Right renal pelvis (tissue), 4 donors: ENCODE measurements at places on chromosomes 11 and 22. TPM values are rescaled to one million over a fixed set of nuclear protein-coding genes. Genes with fewer than 3 reads are reported as not detected.

FAT3 gene
- polyA plus RNA-seq: 8.0 TPM

SCGB1A1 gene
- polyA plus RNA-seq: not detected

HMOX1 gene
- 44.9 TPM for polyA plus RNA-seq

NXPE2 gene
- polyA plus RNA-seq: 0.53 TPM

OR6A2 gene
- 0.01 TPM for polyA plus RNA-seq

GSTT2B gene
- polyA plus RNA-seq: 22.4 TPM

NLRP14 gene
- 0.87 TPM for polyA plus RNA-seq

MB gene
- polyA plus RNA-seq: not detected

MPEG1 gene
- 9.3 TPM for polyA plus RNA-seq

OVOL1 gene
- 13.7 TPM for polyA plus RNA-seq
